ENCODE measurements at places on chromosomes 11 and 22.

DNA sequence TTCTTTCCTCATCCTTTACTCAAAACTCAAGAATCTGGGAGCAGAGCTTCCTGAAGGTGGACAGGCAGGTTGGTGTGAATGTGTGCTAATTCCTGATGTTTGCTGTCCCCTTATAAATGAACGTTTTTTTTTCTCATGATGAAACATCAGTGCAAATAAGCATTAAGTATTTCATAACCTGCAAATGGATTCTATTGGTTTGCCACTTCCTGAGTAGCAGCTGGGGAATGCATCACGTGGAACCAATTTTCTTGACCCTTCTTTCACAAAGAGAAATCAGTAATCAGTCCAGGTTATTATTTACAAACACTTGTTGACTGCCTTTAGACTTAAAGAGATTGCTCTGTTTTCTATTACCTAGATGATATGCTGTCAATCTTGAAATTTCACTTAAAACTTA, 40.1 kb upstream of the SCN3B start:
- DNase-seq = no peak

- no peak for DNase-seq
Observed at GRCh38 chr11:5304046-5304445, 2.3 kb upstream of the OR51B4 start.

- no peak for DNase-seq
Observed at GRCh38 chr11:63595296-63595695, 18.9 kb downstream of the PLAAT3 start.

DNA sequence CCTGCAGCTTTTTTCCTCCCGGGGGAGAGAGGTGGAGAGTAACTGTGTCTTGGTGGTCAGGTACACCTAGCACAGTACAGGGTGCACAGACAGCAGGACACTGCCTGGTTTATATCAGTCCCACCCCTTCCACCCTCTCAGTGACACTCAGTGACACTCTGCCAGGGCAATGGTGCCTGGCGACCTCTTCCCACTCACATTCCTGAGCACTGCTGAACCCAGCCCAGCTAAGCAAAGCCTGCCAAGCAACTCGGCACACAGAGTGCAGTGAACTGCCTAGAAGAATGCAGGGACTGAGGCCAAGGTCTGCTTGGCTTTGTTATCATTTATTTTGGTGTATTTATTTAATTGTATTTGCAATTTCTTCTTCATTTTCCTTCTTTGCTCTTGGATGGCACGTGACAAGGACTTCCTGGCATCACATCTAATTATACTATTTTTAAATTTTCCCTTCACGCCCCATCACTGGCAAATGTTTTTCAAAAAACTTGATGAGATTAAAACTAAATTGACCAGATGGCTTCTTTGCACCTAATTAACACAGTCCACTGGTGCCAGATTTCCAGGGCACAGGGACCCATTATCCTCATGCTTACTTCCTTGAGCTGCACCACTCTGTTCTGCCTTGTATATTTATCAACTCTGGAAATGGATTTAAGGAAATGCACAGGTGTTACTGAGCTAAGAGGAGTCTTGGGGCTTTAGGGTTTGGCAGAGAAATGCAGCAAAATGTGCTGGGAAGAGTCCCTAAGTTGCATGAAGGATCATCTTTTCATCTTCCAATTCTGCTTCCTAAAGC, 205.6 kb downstream of the ADAMTS15 start:
- no peak for DNase-seq

DNA sequence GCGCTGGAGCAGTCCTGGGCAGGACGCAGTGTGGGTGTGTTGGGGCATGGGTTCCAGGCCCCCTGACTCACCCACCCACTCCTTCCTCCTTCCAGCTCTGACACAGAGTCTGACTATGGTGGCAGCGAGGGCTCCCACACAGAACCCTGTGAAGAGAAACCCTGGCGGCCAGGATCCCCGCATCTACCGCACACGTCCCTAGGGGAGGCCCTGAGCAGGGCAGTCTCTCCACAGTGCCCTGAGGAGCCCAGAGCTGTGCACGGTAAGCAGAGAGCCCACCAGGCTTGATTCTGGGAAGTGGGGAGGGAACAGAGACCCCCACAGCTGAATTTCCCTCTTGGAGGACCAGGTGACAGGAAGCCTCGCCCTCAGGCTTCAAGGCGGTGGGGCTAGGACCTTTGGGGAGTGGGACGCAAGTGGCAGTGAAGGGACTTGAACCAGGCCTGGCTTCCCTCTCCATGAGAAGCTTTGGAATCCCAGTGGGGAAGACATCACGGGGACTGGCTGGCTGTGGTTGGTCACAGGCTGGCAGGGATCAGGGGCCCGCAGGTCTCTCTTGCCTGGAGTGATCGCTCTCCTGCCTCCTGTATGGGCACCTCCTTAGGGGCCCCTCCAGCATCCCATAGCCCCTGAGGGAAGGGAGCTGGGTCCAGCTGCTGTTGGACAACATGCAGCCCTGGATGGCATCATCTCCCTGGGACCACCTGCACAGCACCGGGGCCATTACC, 96.4 kb upstream of the PARVA start:
- no peak for DNase-seq

GRCh38 chr11:3854660-3854976, 846 bp upstream of the STIM1 start:
- no peak for DNase-seq

DNA sequence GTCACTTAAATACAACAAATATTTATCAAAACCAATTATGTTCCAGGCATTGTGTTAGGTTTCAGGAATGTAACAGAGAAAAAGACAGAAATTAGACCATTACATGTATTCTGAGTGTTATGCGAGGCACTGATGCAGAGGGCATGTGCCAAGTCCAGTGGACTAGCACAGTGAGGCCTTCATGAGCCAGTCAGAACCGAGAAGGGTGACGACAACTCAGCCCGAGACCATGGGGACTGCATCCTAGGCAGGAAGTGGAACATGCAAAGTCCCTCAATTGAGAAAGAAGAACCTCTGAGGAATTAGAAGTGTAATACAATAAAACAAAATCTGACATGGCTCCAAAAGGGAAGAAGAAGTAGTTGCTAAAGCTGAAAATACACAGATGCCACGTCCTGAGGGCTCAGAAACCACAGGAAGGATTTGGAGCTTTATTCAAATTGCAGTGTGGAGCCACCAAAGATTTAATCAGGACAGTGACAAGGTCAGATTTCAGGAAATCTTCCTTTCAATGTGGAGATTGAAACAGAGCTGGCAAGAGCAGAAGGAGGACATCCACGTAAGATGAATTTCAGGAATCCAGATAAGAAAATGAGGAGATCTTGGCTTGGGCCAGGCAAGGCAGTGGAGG, 529.6 kb downstream of the NTM start:
- DNase-seq = no peak

- no peak for DNase-seq
Observed at GRCh38 chr22:43197271-43197941, 10.5 kb upstream of the TTLL12 start.

DNA sequence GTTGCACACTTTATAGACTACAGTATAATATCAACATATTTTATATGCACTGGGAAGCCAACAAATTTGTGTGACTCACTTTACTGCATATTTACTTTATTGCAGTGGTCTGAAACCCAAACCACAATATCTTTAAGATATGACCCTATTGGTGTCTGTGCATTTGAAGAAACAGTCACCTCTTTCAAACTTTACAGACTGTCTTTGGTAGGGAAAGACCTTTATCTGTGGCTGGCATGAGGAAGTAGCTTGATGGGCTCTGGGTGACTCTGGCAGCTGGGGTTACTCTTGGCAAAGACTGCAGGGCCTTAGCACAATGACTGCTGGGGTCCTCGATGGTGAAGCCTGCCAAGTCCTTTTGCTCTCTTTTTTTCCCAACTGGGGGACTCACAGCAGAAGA, 21.3 kb upstream of the ABTB2 start:
- no peak for DNase-seq

DNA sequence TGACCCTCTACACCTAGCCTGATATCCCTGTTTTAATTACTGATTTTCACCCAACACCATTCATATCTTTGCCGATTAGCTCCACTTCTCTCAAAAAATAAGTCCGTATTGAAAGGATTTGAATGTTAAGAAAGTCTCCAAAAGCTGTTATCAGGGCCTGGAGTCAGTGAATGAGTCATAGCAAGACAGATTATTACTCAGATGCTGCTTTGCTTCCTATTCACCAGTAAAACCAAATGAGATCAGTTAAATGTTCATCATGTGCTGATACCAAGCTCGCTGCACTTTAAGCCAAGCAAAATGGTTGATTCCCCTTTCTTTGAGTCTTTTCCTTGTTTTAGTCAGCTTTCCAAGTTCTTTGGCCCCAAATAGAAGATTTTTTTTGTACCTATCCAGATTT, 228.4 kb downstream of the FAT3 start:
- DNase-seq = no peak

DNA sequence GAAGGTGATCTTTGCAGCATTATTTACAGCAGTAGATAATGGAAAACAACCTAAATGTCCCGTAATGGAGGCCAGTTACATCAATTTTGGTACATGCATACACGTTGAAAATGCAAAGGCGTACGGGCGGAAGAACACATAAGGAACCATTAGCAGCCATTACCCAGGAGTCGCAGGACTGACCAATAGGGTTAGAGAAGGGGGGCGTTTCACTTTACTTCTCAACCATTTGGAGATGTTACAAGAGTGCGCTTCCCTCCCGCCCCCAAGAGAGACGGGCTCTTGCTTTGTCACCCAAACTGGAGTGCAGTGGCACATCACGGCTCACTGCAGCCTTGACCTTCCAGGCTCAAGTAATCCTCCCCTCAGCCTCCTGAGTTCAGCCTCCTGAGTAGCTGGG, 52.8 kb upstream of the SLC35C1 start:
- DNase-seq = no peak

DNA sequence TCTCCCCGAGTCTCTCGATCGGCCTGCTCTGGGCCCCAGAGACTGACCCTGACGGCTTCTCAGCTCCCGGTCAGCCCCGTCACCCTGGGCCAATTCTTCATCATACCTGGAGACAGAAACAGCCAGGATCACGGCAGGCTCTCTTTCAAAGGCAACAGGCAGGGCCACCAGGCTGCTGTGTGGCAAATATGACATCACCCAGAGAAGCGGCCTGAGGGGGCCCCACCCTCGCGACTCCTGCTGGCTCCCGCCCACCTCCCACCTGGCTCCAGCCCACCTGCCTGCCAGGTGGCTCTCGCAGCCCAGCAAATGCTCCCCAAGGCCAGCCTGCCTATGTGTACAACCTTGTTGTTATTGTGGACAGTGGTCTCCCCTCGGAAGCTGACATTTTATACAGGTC, 24.9 kb upstream of the PACSIN2 start:
- no peak for DNase-seq

DNA sequence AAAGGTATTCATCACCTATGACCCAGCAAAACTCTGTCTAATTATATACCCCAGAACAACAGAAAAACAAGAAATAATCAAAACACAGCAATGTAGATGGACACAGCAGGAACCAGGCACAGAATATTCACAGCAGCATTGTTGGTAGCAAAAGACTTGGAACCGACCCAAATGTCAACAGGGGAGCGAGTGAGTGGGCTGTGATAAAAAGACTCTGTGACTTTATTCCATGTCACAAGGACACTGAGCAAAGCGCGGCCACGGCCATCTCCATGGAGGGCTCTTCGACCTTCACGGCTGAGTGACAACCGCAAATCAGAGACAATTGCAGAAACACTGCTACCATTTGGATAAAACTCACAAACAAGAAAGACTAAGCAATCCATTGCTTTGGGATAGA, 1373.1 kb downstream of the TBC1D22A start:
- no peak for DNase-seq

- DNase-seq = no peak
Observed at GRCh38 chr22:40199852-40200251, 22.1 kb downstream of the TNRC6B start.

DNA sequence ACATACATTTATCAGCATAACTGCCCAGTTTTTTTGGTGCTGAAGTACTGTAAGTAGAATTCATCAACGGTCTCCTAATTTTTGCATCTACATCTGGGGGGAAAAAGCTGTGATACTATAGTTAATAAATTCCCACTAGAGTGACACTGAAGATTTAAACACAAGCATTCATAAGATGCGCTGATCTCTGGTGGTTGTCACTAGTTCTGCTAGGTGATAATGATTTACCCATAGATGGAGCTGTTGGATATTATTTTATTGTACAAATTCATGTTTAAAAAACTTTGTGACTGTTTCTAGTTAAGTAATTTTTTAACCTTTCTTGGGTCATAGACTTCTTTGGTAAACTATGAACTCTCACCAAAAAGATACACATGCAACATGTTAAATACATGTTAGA, 106.6 kb downstream of the EMSY start:
- DNase-seq = no peak

DNA sequence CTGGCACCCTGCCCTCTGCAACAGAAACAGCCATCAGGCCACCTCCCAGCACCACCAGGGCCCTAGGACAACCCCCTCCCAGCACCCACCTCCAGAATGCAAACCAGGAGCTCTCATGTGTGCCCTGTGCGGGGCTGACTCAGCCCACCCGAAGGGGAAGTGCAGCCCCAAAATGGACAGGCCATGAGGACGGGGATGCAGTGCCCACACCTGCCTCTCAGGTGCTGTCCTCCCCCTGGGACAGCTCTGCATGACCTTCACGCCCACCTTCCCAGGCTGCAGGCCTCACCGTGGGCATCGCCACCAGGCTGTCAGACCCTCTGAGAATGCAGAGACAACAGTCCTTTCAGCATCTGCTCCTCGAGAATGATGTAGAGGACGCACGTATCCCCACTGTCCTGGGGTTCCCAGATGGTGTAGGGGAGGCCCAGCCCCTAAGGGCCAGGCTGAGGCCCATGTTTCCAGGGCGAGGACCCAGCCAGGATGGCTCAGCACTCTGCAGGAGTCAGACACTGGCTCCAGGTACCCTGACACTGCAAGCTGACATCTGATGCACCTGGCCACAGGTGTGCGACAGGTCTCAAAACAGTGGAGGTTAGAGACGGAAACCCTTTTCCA, 13.5 kb downstream of the MOB2 start:
- no peak for DNase-seq

- no peak for DNase-seq
Observed at GRCh38 chr11:102407901-102408300, 44.7 kb downstream of the TMEM123 start.

Measured in H1 (cell line).